ENCODE measurements at places on chromosomes 1 and 21. TPM values are rescaled to one million over a fixed set of nuclear protein-coding genes. Genes with fewer than 3 reads are reported as not detected.

RGS8 gene
- not detected for polyA plus RNA-seq

OR2T35 gene
- not detected for polyA plus RNA-seq

FAM131C gene
- not detected for polyA plus RNA-seq

GRCh38 chr1:156444407-156445001, 56.1 kb downstream of the MEF2D start:
- no peaks in the 10 kb centered on the region for H3K27me3 ChIP-seq
- no peak overlapping the region for H3K27ac ChIP-seq
- H3K4me3 ChIP-seq: no peak overlapping the region
- H3K4me1 ChIP-seq: no peaks in the 10 kb centered on the region
- H3K36me3 ChIP-seq: no peaks in the 10 kb centered on the region

- H3K36me3 ChIP-seq: no peaks in the 10 kb centered on the region
- H3K4me3 ChIP-seq: no peak overlapping the region
- H3K27ac ChIP-seq: no peak overlapping the region
- no peaks in the 10 kb centered on the region for H3K4me1 ChIP-seq
- peak; percentile 68 for DNase-seq
- H3K27me3 ChIP-seq: no peaks in the 10 kb centered on the region
These were observed 2.9 kb downstream of the C1orf210 start for GRCh38 chr1:43282220-43283195.

- peaks cover 3% of the 10 kb centered on the region for H3K36me3 ChIP-seq
- H3K4me3 ChIP-seq: no peak overlapping the region
- no peaks in the 10 kb centered on the region for H3K27me3 ChIP-seq
- no peak for DNase-seq
- H3K27ac ChIP-seq: no peak overlapping the region
These were observed 68.5 kb downstream of the SCMH1 start for GRCh38 chr1:41173651-41174050.

DNA sequence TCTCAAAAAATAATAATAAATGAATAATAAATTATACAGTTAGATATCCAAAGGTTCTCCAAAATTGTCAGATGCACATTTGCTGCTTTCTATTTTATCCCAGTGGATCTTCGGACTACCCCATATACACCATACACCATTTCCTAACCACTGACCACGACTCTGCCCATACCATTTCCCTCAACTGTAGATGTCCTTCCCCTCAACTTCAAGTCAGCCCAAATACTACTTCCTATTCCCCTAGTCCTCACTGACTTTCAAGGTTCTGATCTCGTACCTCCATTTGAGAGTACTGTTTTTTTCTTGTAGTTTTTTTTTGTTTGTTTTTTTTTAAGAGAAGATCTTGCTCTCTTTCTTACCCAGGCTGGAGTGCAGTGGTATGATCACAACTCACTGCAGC, 19.6 kb downstream of the EIF4G3 start:
- H3K27ac ChIP-seq: no peak overlapping the region
- H3K4me1 ChIP-seq: no peaks in the 10 kb centered on the region
- no peaks in the 10 kb centered on the region for H3K27me3 ChIP-seq
- DNase-seq: no peak

DNA sequence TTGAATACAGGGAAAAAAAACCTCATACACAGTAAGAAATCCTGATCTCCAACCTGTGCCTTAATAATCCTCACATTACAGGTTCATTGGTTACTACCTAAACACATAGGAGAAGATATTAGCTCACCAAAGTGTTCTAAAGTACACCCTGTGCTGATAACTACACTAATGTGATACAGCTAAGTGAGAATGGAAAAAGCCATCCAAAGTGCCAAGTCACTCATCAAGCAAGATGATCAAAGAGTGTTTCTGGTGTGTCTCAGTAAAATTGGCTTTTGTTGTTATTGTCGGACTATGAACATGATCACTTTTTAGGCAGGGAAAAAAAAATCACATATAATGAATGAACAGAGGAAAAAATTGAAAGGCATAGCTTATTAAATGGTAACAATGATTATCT, 31.4 kb downstream of the EPS15 start:
- H3K27me3 ChIP-seq: no peaks in the 10 kb centered on the region
- H3K36me3 ChIP-seq: peaks cover 2% of the 10 kb centered on the region
- H3K4me3 ChIP-seq: no peak overlapping the region
- no peaks in the 10 kb centered on the region for H3K4me1 ChIP-seq
- no peak overlapping the region for H3K27ac ChIP-seq
- no peak for DNase-seq

- peaks cover 2% of the 10 kb centered on the region for H3K36me3 ChIP-seq
- no peak for DNase-seq
- H3K4me1 ChIP-seq: no peaks in the 10 kb centered on the region
- no peak overlapping the region for H3K4me3 ChIP-seq
These were observed 38.0 kb upstream of the HMGN1 start for GRCh38 chr21:39386899-39387298.

DNA sequence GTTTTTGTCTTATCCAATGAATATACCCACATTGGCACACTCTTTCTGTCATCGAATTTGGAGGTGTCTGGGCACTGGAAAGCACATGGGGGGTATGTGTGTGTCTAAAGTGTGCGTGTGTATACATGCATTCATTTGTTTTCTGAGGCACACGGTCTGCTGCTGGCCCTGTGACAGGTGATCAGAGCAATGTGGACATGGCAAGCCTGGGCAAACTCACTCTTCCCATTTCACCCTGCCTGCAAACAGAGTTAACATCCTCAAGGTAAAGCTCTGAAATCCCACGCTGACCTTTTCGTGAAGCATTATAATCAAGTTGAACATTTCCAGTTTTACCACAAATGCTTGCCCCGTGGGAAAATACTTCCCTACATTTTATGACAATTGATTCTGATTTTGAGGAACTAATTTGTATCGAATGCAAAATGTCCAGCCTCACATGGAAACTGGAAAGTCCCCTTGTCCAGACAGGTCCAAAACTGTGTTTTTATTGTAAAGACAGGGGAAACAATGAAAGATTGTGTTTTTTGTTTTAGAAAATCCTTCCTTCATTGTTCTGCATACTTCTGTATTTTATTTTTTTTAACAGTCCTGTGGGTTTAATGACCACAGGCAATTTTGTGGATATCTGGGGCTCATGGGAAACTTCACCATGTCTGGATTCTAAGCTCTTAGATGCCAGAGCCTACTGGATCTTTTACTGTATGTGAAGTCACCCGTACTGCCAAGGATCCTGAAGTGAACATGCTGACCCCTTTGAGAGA, 160.9 kb downstream of the PBX1 start:
- no peaks in the 10 kb centered on the region for H3K27me3 ChIP-seq
- H3K4me1 ChIP-seq: peaks cover 4% of the 10 kb centered on the region
- DNase-seq: no peak
- no peak overlapping the region for H3K27ac ChIP-seq
- H3K36me3 ChIP-seq: no peaks in the 10 kb centered on the region
- H3K4me3 ChIP-seq: no peak overlapping the region
